ENCODE measurements at places on chromosomes 1 and 21. TPM values are rescaled to one million over a fixed set of nuclear protein-coding genes. Genes with fewer than 3 reads are reported as not detected.

The CCDC181 gene
- 1.2 TPM for total RNA-seq

The C4BPA gene
- total RNA-seq: 3.6 TPM

The GJA8 gene
- total RNA-seq: not detected

The COL11A1 gene
- total RNA-seq: 373 TPM

The NGF gene
- total RNA-seq: 2.4 TPM

The CCDC185 gene
- not detected for total RNA-seq

The CNIH4 gene
- total RNA-seq: 18.3 TPM

The CFHR1 gene
- 5.5 TPM for total RNA-seq

The RNU1-1 gene
- total RNA-seq: under 0.01 TPM

The ZBTB7B gene
- 18.8 TPM for total RNA-seq

The FCGR3A gene
- 26.2 TPM for total RNA-seq

- DNase-seq: no peak
Observed at GRCh38 chr1:72371259-72372035, 89.1 kb upstream of the NEGR1 start.

- DNase-seq: peak; percentile 23
Observed at GRCh38 chr1:147753081-147753480, 7.3 kb downstream of the GJA5 start.

GRCh38 chr1:182259968-182260367 is 131.6 kb downstream of the GLUL start:
- no peak for DNase-seq

GRCh38 chr1:241590719-241591118 is 49.5 kb downstream of the CHML start:
- DNase-seq: no peak

- DNase-seq: peak; percentile 29
Observed at GRCh38 chr21:37916310-37917051, at the start of gene KCNJ6. KCNJ6 (minus strand) TSS chr21:37916457; CDS start chr21:37840682, 75,775 bp downstream.

- peak; percentile 92 for DNase-seq
Observed at GRCh38 chr1:31714442-31715086, 10.7 kb upstream of the COL16A1 start.

DNA sequence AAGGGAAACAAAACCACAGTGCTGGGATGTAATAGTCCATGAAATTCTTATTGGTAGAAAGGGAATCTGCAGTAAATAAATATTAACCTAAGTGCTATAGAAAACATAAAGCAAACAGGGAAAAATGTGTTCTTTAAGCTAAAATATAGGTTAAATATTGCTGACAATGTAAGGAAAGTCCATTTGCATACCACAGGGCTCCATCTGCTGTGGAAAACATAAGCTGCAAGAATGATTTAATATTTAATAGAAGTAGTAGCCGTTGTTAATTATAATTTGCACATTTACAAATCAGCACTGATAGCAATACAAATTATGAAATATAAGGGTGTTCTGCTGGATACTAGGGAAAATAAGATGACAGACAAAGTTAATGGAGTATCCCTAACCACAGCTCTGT is 444.9 kb upstream of the PKN2 start:
- peak; percentile 12 for DNase-seq

GRCh38 chr1:1306070-1306660 is 1.6 kb downstream of the ACAP3 start:
- DNase-seq: no peak

- DNase-seq: no peak
Observed at GRCh38 chr1:62998845-62999649, 215.1 kb downstream of the ATG4C start.

DNA sequence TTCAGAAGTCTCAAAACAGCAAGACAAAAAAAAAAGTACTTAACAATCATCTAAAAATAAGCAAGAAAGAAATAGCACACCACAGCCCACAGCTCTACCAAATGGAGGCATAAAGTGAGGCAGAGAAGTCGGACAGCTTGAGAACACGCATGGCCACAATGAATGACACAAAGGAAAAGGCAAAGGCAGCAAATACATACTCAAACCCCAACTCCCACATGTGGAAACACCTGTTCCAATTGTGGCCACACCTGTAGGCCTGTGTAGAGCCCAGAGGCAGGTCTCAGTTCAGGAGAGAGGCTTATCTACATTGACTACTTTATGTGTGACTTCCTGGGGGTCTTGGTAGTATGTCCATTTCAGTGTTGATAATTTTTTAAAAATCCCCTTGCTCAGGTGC is 543.5 kb downstream of the LMO4 start:
- DNase-seq: no peak

GRCh38 chr21:31363720-31364119 is 19.7 kb upstream of the TIAM1 start:
- no peak for DNase-seq

- DNase-seq: no peak
Observed at GRCh38 chr1:177934927-177935326, 34.9 kb downstream of the SEC16B start.

DNA sequence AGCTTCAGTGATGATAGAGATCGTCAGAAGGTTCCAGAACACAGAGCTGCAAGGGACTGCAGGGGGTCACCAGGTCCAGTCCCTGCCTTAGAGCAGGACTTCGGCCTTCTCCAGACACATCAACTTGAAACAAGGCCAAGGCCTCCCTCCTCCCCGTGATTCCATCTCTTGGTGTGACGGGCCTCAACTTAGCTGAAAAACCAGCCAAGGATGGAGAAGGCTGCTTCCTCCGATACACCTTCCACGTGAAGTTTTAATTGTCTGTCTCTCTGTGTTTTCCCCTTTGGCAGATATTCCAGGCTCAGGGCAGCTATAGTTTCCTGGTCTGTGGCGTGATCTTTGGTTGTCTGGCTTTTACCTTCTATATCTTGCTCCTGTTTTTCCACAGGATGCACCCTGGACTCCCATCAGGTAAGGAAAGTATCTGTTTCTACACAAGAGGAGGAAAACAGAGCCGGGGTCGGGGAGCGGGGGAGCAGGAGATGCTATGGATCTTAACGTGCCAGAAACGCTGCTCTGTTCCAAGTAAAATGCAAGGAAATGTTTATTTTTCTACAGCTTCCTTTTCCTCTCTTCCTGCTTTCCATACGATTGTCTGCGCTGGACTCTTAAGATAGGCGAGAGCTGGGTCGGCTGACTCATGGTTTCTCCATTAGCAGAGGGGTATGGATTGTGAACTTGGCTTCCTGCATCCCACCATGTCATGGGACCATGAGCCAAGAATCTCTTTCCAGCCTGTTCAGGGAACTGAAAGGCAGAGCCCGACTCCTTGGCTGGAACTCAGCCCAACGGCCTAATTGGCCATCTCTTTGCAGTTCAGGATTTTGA is 32.8 kb downstream of the ELK4 start:
- peak; percentile 95 for DNase-seq

DNA sequence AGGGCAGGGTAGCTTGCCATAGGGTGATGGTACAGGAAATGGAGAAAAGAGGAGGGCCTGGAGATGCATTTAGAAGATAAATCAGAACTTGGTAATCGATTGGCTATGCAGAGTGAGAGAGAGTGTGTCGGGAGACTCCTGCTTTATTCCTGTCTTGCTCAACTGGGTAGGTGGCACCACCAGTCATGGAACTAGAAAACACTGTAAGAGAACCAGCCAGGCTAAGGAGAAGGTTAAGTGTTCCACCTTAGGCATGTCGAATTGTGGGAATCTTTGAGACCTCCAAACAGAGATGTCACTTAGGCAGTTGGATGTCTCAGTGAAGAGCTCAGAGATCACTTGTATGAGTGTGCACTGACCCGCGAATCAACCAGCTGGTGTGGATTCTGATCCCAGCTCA is 28.7 kb upstream of the RD3 start:
- DNase-seq: no peak

GRCh38 chr1:41397753-41398330 is 36.6 kb downstream of the FOXO6 start:
- DNase-seq: no peak

DNA sequence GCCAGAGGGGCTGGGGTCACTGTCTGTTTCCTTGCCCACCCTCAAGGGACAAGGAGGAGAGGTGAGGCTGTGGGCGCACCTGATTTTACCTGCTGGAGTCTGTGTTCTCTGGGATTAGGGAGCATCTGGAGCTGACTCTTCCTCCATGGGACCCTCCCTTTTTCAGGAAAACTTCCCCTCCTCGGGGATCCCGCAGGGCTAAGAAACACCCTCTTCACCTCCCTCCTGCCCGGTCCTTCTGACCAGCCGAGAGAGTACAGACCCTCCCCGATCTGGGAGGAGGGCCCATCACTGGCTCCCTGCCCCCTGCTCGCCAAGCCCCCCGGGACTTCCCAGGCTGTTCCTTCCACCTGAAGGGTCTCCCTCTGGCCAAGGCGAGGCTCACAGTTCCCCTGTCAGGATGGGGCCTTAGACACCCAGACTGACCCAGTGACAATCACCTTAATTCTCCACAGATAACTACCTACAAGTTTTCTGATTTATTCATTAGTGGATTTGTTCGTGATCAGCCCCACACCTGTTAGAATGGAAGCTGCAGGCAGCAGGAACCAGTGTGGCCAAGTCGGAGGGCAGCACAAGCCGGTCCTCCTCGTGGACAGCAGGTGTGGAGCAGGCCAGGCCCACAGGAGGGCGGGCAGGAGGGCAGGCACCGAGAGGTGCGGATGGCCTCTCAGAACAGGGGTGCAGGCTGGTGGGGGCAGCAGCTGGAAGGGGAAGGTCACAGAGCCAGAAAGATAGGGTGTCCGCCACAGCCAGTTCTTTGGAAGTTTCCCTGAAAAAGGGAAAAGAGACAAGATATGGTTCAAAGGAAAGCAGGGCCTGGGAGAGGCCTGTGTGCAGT is 15.9 kb upstream of the SAMD11 start:
- DNase-seq: no peak

- DNase-seq: peak; percentile 2
Observed at GRCh38 chr1:118217141-118217838, 32.3 kb upstream of the SPAG17 start.

DNA sequence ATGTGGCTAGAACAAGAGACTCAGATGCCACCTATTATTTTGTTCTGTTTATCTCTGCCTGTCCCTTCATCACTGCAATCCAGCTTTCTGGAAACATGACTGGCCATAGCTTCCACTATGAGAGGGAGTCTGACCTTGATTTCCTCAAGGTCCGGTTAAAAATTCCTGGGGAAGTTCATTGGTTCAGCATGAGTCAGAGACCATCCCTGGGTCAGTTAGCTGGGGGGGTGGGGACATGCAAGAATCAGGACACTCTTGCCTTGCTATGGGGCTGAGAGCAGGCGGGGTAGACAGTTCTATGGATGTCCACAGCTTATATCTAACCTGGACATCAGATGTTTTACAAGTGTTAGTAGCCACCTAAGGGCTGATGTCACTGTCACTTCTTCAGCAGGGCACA is 81.1 kb downstream of the TENT5C start:
- DNase-seq: no peak

DNA sequence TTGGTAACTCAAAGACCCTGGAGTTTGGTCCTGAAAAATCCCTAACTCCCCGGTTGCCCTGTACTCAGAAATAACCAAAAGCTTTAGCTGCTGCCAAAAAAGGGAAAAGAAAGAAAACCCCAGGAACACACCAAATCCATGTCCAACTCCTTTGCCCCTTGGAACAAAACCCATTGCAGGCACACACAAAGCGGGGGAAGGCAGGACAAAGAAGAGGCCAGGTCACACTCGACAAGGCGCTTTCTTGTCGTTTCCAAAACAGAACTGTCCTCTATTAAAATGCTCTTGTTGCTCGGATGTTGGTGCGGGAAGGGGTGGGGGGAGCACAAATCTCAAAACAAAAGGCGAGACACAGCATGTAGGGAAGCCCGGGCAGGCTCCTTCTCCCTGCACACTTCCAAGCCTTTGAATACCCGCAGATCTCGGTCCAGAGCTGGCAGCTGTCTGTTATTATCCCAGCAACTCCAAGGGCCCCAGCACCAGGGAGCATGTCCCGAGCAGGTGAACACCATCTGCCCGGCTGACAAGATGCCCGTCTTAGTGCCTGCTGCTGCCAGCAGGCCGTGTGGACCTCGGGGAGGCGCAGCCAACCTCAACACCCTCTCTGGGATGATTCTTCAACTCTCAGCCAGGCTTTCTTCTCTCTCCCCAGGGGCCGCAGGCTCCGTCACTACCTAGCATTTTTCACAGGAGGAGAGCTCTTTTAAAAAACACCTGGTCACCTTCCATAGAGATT is 96.4 kb downstream of the SSBP3 start:
- no peak for DNase-seq

DNA sequence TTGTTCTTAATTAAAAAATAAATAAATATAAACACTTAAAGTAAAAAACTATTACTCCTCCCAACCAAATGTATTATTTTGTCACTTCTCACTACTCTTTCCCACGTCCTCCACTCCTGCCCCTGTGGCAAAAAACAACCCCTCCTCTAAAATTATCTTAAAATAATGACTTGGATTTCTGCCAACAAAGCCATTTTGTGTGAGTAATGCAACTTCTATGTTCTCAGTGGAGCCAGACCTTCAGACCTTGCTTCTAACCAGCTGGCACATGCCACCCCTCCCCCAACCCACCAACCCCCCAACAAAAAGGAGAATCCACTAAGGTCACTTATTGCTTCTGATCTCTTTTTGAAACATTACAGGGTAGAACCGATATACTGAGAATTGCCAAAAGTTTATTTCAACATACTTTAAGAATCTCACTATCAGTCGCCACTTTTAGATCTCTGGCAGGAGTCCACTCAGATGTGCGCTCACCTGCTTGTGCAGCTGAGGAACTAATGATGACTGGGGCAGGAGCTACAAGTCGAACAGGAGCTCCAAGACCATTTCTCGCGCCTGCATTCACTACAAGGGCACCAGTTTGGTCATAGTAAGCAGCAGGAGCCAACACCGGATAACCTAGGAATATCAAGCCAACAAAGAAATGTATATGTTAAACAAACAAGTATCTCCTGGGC is 58.3 kb upstream of the SDC3 start:
- peak; percentile 83 for DNase-seq

DNA sequence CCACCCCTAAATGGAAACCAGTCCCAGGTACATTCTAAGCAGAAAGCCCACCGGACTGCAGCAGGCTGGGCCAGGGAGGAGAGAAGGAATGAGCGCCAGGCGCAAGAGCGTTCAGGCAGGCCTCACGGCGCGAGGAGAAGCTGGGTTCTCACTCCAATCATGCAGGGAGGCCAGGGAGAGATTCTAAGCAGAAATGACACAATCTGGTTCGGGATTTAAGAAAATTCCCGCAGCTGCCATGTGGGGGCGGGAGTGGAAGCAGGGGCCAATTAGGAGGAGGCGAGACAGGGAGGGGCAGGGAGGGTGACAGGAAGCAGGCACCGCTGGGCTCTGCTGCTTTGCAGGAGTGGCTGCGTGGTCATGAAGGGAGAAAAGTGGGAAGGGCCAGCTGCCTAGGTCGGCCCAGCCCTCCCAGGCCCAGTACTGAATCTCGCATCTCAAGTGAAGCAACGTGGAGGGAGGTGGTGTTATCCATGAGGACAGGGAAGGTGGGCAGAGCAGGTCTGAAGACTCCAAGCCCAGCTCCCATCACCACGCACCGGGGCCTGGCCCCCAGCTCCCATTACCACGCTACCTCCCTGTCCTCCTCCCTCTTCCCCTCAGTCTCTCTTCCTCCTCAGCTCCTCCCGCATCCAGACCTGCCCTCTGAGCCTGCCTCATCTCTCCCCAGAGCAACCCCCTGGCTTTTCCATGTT is 11.8 kb downstream of the NPHP4 start:
- peak; percentile 94 for DNase-seq

- no peak for DNase-seq
Observed at GRCh38 chr1:201062511-201063091, 39.1 kb upstream of the KIF21B start.

Measured in umbilical cord (tissue), 2 donors.